Renal cortex interstitium (tissue), 15 donors: ENCODE measurements at places on chromosomes 2 and 18. TPM values are rescaled to one million over a fixed set of nuclear protein-coding genes. Genes with fewer than 3 reads are reported as not detected.
A peak's percentile ranks its signal among the peaks of the same experiment; 100 is the strongest.

- DNase-seq = no peak
Observed at GRCh38 chr2:37059841-37060240, 24.3 kb downstream of the HEATR5B start.

CHAC2 gene
- 3.9 TPM for polyA plus RNA-seq

GRCh38 chr2:65198737-65199136, 28.9 kb upstream of the ACTR2 start:
- DNase-seq = no peak

- DNase-seq = peak; percentile 47
Observed at GRCh38 chr18:26135548-26135947, 1.9 kb downstream of the PSMA8 start.

ERMN gene
- 0.27 TPM for polyA plus RNA-seq

SIX2 gene
- polyA plus RNA-seq = 21.3 TPM

GRCh38 chr18:29377346-29377745, 1200.4 kb upstream of the CDH2 start:
- no peak for DNase-seq

- no peak for DNase-seq
Observed at GRCh38 chr18:58947136-58947732, 82.6 kb downstream of the ZNF532 start.

DSG1 gene
- polyA plus RNA-seq = 0.03 TPM

GRCh38 chr18:35728676-35729075, 147.1 kb downstream of the GALNT1 start:
- DNase-seq = no peak

SERPINB12 gene
- not detected for polyA plus RNA-seq
